Activated gamma-delta T cell treated with Interleukin-2 at 50 U/mL for 16 hours (primary cell): ENCODE measurements at places on chromosomes 16 and 17.

- no peak for DNase-seq
Measured at GRCh38 chr17:77460514-77461046, 319.8 kb downstream of the SEC14L1 start.

GRCh38 chr16:30948667-30949649 lies at the start of gene ORAI3:
ORAI3 (plus strand) TSS chr16:30949068; CDS start chr16:30949290, 222 bp downstream.
- DNase-seq, result peak; percentile 38

GRCh38 chr16:57964157-57964700 lies 6.7 kb downstream of the CNGB1 start:
- no peak for DNase-seq

DNA sequence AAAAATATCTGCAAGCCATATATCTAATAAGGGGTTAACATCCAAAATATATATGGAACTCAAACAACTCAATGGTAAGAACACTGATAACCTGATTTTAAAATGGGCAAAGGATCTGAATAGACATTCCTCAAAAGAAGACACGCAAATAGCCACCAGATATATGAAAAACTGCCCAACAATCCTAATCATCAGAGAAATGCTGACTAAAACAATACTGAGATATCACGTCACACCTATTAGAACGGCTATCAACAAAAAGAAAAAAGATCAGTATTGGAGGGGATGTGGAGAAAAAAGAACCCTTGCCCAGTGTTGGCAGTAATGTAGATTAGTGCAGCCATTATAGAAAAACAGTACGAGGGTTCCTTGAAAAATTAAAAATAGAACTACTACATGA lies 97.2 kb downstream of the CEP112 start:
- no peak for DNase-seq

DNA sequence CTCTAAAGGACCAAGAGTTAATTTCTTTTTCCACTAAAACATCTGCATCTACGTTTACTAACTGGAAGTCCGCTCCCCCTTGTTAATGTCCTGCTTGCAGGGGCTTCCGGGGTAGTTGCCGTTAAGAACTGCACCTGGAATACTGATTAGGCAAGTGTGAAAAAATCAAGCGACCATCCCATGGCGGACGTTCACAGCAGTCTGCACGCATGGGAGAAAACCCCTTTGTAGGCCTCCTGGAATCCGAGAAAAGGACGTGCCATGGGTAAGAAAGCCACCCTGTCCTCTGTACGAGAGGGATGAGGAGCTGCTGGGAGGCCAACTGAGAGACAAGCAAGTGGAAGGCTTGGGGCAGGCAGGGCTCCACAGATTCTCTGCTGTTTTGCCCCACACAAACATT lies 14.9 kb downstream of the SNN start:
- DNase-seq, result no peak

GRCh38 chr17:72654706-72655105 lies 437.8 kb downstream of the SLC39A11 start:
- no peak for DNase-seq

GRCh38 chr17:3949418-3949817 lies 14.8 kb downstream of the ATP2A3 start:
- no peak for DNase-seq

DNA sequence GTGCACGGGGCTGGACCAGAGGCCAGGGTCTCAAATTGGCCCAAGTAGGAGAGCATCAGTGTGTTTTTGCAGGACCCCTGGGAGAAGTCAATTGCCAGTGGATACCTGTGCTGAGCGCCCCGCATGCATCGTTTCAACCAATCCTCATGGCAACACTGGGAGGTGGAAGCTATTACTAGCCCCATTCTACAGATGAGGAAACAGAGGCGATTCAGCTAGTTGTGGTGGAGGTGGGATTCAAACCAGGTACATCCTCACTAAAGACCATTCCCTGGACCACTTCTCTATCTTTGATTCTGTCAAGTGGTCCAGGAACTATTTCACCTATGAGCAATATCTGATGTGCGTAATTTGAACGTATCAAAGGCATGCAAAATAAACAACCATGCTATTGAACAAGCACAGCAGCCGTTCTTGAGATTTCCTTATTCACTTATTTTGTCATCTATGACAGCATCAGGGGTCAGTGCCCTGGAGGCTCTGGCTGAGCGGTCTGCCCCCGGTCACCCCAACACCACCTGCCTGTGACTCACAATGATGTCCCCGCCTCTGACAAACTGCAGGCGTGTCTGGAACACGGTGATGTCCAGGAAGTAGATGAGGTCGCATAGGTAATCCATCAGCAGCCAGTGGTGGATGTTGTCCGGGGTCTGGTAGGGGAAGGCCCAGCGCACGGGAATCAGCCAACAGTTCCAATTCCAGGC lies 54.0 kb downstream of the CNGB1 start:
- DNase-seq, result no peak

GRCh38 chr16:67845291-67846062 lies 1.3 kb upstream of the NUTF2 start:
- no peak for DNase-seq

GRCh38 chr17:80774146-80774545 lies 217.5 kb upstream of the CHMP6 start:
- no peak for DNase-seq
